ENCODE measurements at places on chromosomes 16 and 17. TPM values are rescaled to one million over a fixed set of nuclear protein-coding genes. Genes with fewer than 3 reads are reported as not detected.

The KLHL10 gene
- total RNA-seq, result 0.20 TPM

The GCGR gene
- not detected for total RNA-seq

The SBK1 gene
- total RNA-seq, result 1.3 TPM

The RNU2-1 gene
- not detected for total RNA-seq

The TMEM98 gene
- 71.0 TPM for total RNA-seq

The CDIP1 gene
- total RNA-seq, result 6.6 TPM

The TNFRSF13B gene
- not detected for total RNA-seq

The CDK3 gene
- total RNA-seq, result 7.6 TPM

DNA sequence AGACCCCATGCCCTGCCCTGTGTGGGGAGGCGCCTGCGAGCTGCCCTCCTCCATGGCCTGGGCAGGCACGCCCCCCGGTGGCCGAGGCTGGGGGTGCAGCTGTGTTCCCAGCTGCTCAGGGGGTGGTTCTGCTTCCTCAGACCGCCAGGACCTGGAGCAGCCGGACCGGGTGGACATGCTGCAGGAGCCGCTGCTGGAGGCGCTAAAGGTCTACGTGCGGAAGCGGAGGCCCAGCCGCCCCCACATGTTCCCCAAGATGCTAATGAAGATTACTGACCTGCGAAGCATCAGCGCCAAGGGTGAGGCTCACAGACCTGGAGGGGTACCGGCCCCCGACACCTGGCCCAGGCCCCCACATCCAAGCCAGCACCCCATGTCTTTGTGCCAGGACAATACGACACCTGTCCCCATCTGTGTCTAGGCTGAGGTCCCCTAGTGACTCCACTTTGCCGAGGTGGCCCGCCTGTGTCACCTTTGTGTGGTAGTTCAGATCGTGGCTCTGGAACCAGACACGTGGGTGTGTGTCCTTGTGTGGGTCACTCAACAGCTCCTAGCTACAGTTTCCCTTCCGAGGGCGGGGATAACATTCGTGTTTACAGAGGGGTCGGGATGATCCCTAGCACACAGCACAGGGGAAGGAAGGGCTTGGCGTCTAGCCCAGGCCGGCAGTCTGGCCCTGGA is 9.3 kb downstream of the GJD3 start:
- DNase-seq, result no peak

GRCh38 chr16:30876867-30877266 is 17.0 kb downstream of the BCL7C start:
- DNase-seq, result no peak

GRCh38 chr16:11640987-11641817 is 27.1 kb upstream of the SNN start:
- DNase-seq, result no peak

DNA sequence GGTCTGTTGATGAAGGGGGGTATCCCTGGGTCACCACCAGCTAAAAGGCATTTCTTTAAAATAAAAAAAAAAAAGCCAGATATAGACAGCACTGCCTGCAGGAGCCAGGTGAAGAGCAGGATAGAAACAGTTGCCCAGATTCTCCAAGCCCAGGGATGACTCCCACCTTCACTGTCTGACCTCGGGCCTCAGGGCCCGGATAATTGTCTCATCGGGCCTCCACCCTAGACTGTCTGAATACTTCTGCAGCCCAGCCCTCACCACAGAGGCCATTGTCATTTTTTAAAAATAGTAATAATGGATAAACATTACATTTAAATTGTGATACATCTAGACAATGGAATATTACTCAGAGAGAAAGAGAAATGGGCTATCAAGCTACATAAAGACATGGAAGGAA is 92.8 kb upstream of the TNRC6C start:
- no peak for DNase-seq

GRCh38 chr17:47821424-47822391 is at the start of gene OSBPL7:
OSBPL7 (minus strand) TSS chr17:47821794; CDS start chr17:47820278, 1,516 bp downstream.
- DNase-seq, result peak; percentile 54

DNA sequence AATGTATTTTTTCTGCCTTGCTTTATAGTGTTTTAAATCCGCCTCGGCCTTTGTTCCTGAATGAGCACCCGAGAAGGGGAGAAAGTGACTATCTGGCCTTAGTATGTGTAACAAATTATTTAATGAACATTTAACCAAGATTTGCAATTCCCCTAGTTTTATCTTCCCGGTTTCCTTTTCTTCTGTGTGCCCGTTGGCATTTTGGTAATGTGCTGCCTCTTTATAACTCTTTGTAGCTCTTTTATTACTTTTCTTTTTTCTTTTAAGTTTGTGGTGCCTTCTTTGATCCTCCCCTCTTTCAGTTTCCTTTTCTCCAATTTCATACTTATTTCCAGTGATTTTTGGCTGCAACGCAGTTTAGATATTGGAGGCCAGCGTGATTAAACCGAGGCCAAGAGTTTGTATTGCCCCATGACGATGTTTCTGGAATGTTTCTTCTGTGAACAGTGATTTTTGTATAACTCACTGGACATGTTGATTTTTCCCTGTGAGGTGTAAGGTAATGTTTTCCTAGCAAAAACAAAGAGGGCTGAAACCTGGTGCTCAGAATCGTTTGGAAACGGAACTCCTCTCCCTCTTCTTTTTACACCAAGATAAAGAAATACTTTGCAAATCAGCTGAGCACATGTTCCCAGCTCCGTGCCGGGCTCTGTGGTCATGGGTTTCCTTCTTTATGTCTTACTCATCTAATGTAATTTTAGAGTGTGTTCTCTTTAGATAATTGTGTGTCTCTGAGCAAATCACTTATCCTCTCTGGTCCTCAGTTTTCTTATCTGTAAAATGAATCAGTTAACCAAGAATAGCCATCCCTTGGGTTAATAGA is 344.3 kb downstream of the WWOX start:
- DNase-seq, result no peak

- no peak for DNase-seq
These were observed 22.3 kb downstream of the FOXN1 start for GRCh38 chr17:28528327-28529012.

GRCh38 chr17:42438600-42439567 is 15.8 kb upstream of the CAVIN1 start:
- DNase-seq, result no peak

DNA sequence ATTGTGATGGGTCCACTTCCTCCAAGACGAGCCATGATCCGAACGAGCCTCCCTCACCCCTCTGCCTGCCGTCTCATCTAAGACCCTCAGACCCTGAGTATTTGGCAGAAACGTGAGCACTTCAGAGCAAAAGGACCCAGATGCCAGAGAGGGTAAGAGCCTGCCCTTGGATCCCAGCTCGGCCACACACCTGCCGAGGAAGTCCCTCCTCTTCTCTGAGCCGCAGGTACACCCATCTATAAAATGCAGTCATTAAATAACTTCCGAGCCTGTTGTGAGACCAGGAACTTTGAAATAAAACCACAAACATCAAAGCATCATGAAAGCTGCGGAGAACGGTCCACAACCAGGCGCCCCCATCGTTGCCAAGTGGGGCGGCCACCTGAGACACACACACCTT is 64.8 kb upstream of the DOC2B start:
- no peak for DNase-seq

- no peak for DNase-seq
These were observed 5.9 kb upstream of the SPG7 start for GRCh38 chr16:89502081-89502843.

DNA sequence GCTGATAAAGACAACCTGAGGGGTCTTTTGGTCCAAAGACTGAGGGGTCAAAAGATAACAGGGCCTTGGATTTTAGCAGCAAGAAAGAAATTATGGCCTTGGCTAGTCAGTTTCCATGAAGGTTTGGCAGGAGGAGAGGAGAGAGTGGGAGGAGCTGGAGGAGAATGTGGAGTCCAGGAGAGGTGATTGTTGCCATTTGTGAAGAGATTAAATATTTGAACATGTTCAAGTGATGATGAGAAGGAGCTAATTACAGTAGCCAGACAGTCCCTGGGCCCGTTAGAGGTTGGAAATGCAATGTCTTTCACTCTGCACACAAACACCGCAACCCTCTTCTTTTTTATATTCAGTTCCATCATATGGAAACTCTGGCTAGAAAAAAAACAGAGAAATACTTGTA is 68.6 kb downstream of the TNRC6C start:
- no peak for DNase-seq

- DNase-seq, result no peak
These were observed 358.3 kb upstream of the SALL1 start for GRCh38 chr16:51509336-51509735.

DNA sequence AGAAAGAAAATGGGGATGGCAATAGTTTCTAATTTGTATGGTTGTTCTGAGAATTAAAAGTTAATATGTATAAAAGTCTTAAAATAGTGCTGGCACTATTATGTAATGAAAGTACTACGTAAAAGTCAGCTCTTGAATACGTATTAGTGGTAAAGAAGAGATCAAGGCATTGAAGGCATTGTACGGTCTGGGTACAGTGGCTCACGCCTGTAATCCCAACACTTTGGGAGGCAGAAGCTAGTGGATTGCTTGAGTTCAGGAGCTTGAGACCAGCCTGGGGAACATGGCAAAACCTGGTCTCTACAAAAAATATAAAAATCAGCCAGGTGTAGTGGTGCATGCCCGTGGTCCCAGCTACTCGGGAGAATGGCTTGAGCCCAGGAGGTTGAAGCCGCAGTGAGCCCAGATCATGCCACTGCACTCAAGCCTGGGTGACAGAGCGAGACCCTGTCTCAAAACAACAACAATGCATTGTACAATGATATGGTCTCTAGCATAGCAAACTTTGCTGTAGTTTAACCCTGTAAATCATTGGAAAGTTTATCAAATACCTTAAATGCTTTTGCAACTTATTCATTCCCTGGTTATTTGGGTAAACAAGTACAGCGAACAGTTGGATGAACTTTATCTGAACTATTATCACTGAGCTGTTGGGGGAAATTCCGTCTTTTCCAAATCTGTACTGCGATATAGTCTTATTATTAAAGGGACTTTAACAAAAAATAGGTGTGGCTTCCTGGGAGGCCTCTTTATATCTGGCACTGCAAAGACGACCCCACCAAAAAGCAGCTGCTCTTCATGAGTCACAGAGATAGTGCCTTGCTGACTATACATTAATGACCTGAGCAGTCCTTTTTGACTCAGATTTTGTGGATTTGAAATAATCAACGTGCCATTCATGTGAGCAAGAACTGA is 73.6 kb downstream of the GPRC5B start:
- DNase-seq, result peak; percentile 79

DNA sequence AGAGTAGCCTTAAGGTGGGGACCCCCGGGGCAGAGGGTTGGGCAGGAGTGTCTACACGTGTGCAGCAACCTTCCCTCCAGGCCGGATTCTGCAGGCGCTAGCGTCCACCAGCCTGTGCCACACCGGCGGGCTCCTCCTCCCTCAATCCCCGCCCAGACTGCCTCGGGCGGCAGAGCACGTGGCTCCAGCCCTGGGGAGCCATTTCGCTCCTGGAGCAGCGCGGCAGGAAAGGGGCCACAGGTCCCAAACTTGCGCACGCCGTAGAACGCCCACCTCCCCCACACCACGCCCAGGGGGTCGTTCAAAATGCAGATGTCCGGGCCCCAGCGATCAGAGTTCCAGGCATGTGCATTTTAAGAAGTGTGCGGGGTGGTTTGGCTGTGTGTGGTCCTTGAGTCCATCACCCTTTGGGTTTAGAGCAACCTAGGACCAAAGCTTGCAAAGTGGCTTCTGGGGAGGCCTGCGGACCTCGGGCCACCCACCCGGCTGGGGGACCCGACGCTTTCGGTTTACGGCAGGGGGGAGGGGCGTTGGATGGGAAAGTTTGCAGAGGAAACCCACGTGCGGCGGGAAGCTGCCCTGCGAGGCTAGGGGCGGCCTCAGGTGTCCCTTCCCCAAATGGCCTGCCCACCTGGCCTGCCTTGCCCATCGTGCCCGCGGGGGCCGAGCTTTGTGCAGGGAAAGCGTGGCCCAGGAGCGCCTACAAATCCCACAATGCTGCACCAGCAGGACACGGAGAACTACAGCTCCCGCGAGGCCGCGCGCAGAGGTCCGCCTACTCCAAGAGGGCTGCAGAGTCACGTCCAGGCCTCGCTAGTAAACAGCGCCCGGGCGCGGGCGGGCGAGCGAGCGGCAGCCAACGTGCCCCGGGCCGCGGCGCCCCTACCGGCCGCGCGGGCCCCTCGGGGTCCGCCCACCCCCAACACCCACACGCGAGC is 1.4 kb downstream of the TFAP4 start:
- DNase-seq, result peak; percentile 78

DNA sequence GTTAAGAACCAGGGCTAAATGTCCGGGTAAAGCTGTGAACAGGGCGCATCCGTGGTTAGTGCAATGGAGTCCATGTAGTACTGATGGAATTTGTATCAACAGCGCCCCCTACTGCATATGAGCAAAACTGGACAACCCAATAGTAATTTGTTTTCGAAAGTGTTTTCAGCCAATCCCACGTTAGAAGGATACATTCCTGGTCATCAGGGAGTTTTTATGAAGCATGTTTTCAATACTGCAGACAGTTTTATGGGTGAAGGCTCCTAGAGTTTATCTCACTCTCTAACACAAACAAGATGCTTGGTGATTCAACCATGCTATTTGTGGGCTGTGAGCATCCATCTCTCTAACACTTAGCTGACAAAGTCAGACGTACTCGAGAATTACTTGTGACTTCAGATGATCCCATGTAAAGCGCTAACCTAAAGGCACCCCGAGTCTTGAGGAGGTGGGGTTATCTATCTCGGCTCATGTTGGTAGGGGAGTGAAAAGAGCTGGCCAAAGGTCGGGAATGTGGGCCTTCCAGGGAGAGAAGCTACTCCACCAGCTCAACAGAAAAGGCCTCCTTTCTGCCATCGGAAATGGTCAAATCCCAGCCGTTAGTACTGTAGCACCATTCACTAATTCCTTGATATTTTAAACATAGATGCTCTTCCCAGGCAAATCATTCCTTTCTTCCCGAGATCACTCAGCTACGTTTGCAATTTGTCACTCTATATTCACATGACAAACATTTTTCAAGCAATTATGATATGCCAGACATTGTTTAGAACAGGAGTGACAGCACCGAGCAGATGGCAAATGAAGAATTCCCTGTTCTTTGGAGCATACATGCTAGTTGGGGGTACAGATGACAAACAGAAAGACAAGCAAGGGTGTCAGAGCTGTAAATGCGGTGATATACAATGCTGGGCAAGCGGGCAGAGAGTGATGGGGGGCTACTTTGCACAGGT is 46.9 kb upstream of the HNF1B start:
- DNase-seq, result no peak
